ENCODE measurements at places on chromosomes 2 and 18.

- no peak for DNase-seq
Observed at GRCh38 chr2:67515056-67515455, 117.9 kb downstream of the ETAA1 start.

GRCh38 chr2:237943395-237944094, 23.3 kb upstream of the UBE2F start:
- no peak for DNase-seq

DNA sequence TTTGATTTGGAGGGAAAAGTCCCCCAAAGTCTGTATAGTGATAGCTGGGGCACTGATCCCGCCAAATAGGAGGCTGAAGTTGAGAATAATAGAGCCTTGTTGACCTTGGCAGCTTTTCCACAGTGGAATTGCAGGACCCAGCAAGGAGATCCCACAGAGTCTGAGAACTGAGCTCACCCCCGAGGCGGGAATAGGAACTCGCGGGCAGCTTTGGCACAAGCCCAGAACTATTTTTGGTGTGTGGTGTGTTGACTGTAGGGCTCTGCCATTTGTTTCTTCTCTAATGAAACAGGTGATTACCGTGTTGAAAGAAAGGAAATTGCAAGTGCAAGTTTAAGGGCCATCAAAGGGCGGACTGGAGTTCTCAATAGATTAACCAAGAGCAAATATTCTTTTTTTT, 34.0 kb downstream of the SH3RF3 start:
- DNase-seq, result peak; percentile 64

DNA sequence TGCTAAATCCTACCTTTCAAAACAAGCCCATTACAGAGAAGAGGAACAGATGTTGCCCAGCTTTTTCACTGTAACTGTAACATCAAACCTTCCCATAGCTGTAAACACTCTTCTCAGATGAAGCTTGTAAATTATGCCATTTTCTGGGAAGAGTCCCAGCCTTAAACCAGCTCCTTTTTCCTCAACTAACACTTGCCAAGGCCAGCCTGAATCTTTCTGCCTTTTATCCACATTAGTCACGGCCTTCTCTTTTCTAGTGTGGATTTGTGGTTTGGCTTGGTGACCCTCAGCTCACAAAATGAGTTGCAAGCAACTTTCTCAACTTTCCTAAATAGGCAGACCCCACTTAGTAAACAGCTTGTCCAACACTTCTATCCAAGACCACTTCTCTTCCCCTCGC, 90.2 kb downstream of the CABLES1 start:
- no peak for DNase-seq

DNA sequence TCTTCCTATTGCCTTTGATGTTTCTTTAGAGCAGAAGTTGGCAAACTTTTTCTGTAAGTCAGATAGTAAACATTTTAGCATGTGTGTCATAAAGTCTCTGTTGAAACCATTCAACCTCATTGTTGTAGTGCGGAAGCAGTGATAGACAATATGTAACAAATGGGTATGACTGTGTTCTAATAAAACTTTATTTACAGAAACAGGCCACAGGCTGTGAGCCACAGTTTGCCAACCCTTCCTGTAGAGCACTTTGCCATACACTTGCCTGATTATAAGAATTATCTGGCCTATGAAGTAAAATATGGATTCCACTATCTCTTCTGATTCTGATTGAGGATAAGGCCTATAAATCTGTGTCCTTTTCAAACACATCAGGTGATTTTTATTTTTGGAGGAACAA, 237.4 kb downstream of the DOK6 start:
- DNase-seq, result no peak

DNA sequence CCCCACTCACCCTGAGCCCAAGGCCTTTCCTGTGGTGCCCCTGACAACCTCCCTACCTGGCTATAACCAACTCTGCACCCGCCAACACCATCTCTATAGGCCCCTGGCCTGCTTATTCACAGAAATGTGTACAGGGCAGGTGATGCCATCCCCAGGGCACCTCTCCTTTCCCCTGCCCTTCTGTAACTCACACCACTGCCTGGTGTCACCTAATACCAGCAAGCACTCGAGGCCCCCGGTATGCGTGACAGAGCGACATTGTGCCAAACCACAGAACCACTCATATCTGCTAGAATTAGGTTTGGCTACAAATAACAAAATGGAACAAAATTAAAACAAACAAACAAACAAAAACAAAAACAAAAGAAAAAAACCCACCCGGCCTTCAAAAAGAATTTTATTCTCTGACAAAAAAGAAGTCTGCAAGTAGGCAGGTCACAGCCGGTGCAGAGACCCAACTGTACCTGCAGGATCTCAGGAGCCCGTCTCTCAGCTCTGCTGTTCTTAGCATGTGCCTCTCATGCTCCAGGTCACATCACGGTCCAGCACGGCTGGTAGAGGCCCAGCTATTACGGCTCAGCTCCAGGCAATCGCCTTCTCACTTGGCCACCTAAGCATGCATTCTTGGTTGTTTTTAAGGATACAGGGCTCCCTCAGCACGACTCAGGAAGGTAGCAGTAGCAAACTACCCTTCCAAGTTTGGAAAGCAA, 51.4 kb downstream of the FAM178B start:
- no peak for DNase-seq

DNA sequence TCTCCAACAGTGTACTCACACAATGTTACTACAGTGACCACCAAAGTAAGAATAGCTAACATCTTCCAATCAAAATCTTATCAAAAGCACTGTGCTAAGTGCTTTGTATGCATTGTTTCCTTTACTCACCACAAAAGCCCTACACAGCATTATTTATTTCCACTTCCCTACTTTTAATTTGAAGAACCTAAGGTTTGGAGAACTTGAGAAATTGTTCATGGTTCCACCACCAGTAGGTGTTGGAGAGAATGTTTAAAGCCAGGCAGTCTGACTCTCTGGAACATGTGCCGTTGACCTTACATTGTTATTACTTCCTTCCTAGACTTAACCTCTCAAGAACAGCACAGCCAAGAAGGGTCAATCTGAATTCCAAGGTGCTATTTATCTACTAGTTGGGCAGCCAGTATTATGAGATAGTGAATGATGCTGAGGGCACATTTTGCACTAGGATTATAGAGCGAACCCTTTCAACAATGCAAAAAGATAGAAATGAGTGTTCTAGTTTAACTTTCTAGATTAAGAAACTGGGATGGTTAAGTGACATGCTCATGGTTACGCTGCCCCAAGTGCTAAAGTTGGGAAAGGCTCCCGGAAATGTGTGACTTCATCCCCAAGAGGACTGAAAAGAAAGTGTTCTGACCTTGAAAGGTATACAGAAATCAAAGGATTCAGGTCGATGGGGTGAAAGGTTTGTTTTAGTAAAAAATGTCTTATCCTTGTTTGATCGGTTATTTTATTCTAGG, 55.2 kb upstream of the FAM136A start:
- DNase-seq, result no peak

DNA sequence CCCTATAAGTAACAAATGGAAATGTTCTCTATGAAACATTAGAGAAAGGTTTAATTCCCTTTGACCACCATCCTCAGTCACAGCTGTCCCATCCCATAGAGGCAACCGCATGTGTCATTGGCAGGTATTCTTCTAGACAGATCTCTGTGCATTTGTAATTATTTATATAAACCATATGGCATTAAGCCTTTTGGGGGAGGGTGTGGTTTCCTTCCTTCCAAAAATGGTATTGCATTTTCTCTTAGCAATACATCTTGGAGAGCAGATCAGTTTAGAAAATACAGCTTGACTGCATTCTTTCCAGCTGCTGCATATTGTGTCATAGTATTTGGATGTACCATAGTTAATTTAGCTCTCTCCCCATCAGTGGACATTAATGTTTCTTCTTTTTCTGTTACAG, 57.7 kb downstream of the LCLAT1 start:
- no peak for DNase-seq

DNA sequence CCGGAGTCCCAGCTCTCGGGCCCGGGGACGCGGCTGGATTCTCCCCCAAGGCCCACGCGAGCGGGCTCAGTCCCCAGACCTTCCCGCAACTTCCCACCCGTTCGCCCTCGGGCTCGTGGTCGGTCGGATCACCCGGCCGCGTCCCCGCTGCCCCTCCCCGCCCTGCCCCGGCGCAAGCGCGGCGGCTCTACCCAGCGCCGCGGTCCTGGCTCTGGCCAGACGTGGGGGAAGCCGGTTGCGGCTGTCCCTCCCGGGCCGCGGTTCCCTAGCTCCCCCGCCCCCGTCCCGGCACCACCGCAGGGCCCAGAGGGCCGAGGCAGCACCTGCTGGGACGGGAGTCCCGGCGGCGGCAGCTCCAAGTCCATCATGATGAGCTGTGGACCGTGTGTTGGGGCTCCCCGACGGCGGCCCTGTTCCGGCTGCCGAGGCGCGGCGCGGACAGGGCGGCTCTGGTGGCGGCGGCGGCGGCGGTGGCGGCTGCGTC, 276 bp downstream of the NFE2L2 start:
- DNase-seq, result no peak

- DNase-seq, result no peak
Observed at GRCh38 chr2:146265656-146266055, 1579.2 kb upstream of the ACVR2A start.

GRCh38 chr2:37623971-37624900, 47.2 kb downstream of the CDC42EP3 start:
- no peak for DNase-seq

Measured in left ventricle myocardium inferior (tissue), 1 donor.